CD8-positive, alpha-beta memory T cell (primary cell): ENCODE measurements at places on chromosomes 3 and 15. TPM values are rescaled to one million over a fixed set of nuclear protein-coding genes. Genes with fewer than 3 reads are reported as not detected.
A peak's percentile ranks its signal among the peaks of the same experiment; 100 is the strongest.

DNA sequence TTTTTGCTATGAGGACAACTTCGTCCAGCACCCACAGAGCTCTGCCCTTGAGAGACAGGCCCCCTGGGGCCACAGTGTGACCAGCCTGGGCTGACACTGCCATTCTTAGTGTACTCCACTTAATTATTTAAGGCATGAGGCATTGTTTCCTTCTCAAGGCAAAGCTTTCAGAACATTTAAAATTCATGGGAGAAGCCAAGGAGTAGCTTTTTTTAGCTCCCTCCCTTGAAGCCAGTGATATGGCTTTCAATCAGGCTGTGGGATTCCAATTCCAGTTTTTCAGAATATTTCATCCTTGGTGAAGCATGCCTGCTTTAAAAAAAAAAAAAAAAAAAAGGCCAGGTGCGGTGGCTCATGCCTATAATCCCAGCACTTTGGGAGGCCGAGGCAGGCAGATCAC is 21.3 kb downstream of the HOMER2 start:
- no peak for DNase-seq

- no peak for DNase-seq
Observed at GRCh38 chr3:31288641-31289100, 244.1 kb upstream of the STT3B start.

- DNase-seq = no peak
Observed at GRCh38 chr3:88462230-88462629, 312.5 kb downstream of the C3orf38 start.

Gene CLDN11
- total RNA-seq = 0.26 TPM

Gene GOLGA8Q
- total RNA-seq = not detected

Gene UBA3
- 89.5 TPM for total RNA-seq

- no peak for DNase-seq
Observed at GRCh38 chr15:80861731-80862170, 82.6 kb downstream of the CEMIP start.

GRCh38 chr3:171620825-171621434 is 160.7 kb upstream of the TNIK start:
- DNase-seq = no peak

DNA sequence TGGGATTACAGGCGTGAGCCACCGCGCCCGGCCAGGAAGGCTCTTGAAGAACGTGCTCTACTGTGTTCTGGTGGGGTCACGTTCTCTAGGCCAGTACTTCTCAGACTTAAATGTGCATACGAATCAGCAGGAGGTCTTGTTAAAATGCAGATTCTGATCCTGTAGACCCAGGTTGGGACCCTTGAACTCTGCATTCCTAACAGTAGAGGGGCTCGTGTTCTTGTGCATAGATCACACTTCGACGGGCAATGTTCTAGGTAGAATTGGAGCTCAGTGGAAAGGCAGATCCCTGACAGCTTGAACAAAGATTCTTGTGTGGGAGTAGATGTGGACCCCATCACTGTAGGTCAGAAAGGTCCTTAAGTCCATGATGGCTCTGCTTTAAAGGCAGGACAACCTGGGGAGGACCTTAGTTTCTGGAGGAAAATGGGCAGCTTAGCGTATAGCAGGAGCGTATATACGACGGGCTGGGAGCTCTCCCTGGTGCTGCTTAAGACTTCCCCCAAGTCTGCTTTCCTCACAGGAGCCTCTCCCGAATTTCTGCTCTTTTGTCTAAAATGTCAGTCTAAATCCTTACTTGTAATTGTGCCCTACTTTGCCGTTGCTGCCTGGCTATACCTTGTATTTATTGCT is 16.9 kb upstream of the FAM81A start:
- DNase-seq = no peak

Gene SCG5
- 0.28 TPM for total RNA-seq

DNA sequence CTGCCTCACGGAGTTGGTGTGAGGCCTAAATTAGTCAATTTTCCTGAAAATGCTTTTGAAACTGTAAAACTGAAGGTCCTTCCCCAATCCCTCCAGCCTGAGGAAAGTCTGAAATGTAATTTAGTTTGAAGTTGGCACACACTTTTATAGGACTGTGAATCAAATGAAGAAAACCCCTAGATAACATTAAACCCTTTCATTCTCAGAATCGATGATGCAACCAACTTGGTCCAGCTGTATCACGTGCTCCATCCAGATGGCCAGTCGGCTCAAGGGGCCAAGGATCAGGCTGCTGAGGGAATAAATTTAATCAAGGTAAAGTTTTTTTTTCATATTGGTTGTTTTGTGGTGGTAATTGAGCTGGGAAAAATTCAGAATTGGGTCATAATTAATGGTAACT is 11.7 kb downstream of the MRPS22 start:
- no peak for DNase-seq

- DNase-seq = no peak
Observed at GRCh38 chr3:44077267-44077666, 164.4 kb upstream of the TOPAZ1 start.

DNA sequence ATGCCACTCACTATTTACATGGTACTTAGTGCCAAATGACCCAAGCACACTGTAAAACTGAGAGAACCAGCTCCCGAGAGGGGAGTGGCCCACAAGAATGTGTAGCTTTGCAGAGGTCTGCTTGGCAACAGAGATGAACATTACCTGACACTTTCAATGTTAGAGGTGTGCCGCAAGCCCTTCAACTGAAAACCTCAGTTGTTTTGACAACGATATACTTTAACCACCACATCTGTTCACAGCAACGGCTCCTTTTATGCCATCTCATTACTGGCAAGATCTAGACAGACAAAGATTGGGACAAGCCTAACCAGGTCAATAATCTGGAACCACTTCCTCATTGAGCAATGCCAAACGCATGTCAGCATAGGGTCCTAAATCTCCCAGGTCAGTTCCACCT is 23.7 kb downstream of the NEK10 start:
- peak; percentile 54 for DNase-seq

DNA sequence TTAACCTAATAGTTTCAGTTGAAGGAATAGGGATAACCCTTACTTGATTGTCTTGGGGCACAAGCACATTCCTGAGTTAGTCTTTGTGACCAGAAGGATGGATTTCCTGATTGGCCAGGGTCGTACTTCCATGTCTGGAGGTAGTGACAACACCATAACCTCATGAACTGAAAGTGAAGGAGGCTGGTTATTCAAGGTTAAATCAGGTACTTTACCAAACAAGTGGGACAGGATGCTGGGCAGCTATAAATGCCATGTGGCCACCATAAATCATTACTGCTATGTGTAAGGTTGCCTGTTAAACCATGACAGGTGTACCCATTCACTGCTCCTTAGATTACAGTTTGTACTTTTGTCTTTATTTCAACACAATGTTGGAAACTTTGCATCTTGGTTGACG is 128.3 kb upstream of the SAMMSON start:
- no peak for DNase-seq

GRCh38 chr15:29934251-29934650 is 112.0 kb upstream of the TJP1 start:
- no peak for DNase-seq

- DNase-seq = no peak
Observed at GRCh38 chr15:98668566-98669308, 20.4 kb downstream of the IGF1R start.

- DNase-seq = no peak
Observed at GRCh38 chr3:120795959-120796358, 53.4 kb downstream of the GTF2E1 start.

Gene IL12A
- not detected for total RNA-seq

Gene FBXO40
- not detected for total RNA-seq

DNA sequence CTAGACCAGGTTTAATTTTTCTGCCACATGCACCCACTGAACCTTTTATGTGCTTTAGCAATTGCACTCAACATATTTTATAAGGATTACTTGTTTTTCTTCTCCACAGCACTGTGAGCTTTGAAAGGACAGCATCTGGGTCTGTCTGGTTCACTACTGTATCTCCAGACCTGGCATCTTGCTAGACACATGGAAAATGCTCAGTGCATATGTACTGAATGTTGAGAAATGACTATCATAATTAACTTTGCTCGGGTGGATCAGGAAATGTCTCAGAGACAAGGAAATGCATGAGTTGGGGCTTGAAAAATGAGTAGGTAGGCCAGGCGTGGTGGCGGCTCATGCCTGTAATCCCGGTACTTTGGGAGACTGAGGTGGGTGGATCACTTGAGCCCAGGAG is 40.2 kb downstream of the DOCK3 start:
- no peak for DNase-seq

Gene TAGLN3
- total RNA-seq = not detected

GRCh38 chr15:74777769-74778598 is 3.9 kb upstream of the CSK start:
- DNase-seq = no peak

DNA sequence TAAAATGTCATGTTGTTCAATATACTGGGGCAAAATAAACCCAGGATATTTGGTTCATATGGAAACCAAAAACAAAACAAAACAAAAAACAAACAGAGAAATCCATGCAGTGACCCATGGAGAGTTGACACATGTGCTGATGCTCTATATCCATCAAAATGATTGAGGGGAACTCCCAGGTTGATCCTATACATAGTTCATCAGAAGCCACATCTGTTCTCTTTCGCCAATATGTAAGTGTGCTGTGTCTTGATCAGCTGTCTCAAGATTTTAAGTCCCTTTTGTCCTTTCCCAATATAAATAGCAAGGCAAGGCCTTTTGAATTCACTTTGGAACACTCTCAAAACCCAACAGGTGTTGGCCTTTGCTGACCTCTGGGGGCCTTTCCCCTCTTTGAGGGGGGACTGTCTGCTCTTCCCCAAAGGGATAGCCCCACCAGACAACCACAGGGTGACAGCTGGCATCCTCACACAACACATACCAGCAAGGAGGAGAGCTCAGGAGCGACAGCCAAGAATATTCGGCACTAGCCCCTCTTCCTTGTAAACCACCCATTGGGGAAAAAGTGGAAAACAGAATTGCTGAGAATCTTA is 209.4 kb upstream of the CD96 start:
- DNase-seq = no peak

Gene SNRPN
- total RNA-seq = 44.0 TPM
